ENCODE measurements at places on chromosomes 6 and 20.

GRCh38 chr6:41650120-41650519 is 11.9 kb downstream of the MDFI start:
- peak; percentile 22 for DNase-seq

DNA sequence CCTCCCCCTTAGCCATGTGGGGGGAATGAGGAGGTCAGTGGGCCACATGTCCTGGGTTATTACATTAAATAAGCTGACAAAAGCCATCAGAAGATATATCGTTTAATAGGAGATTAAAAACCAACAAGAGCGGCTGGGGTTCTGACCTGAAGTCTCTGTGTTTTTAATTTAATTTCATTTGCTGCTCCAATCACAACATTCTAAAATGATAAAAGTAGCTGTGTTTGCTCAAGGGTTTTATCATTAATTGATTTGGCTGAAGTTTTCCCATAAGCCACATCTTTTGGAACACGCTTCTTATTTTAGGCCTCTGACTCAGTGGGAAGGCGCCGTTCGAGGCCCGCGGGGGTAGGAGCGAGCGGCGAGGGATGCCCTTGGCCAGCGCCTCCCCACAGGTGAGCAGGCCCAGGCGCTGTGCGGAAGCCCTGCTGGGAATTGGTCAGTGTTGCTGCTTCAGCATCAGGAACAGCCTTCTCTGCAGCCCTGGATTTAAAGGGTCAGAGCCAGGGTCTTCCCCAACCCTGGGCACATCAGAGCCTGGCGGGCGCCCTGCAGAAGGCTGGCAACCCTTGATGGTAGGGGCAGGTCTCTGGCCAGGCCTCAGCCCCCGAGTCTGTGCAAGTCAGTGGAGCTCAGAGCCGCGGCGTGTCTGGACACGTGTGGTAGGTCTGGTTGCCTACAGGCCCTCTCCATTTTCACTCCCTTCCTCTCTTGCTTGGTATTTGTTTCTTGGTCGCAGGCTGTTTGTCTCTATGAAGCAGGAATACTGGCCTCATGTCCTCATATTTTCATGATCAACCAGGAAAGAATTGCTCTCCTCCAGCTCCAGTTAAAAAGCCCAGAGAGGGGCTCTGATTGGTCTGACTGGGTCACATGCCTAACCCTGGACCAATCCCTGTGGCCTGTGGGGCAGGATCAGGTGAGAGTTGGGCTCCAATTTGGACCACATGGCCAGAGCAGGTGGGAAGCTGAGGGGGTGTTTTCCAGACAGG is 30.9 kb upstream of the MLN start:
- DNase-seq, result no peak

GRCh38 chr20:10259166-10259565 is 40.5 kb downstream of the SNAP25 start:
- DNase-seq, result no peak

GRCh38 chr20:44536175-44536574 is 14.3 kb upstream of the SERINC3 start:
- DNase-seq, result no peak

DNA sequence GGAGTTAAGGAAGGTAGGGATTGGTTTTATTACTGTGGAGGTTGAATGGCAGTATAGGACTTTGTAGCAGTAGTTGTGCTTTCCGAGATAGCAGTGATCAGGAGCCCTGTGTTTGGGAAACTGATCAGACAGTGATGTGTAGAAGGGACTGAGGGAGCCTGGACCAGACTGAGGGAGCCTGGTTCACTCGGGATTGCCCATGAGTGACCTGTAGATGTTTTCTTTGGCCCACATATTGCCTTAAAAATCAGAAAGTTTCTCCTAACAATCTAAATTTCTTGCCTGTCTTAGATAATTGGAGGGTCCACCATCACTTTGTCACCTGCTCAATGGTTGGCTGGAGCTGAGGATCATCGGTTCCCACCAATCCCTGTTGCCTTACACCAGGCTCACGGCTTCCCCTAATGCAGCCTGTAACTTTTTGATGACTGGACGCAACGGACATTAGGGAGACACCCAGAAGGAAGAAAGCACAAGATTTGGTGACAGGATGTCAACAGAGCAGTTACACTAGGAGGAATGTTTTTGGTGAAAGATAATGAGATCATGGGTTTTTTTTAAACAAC is 1.1 kb downstream of the CDS2 start:
- no peak for DNase-seq

DNA sequence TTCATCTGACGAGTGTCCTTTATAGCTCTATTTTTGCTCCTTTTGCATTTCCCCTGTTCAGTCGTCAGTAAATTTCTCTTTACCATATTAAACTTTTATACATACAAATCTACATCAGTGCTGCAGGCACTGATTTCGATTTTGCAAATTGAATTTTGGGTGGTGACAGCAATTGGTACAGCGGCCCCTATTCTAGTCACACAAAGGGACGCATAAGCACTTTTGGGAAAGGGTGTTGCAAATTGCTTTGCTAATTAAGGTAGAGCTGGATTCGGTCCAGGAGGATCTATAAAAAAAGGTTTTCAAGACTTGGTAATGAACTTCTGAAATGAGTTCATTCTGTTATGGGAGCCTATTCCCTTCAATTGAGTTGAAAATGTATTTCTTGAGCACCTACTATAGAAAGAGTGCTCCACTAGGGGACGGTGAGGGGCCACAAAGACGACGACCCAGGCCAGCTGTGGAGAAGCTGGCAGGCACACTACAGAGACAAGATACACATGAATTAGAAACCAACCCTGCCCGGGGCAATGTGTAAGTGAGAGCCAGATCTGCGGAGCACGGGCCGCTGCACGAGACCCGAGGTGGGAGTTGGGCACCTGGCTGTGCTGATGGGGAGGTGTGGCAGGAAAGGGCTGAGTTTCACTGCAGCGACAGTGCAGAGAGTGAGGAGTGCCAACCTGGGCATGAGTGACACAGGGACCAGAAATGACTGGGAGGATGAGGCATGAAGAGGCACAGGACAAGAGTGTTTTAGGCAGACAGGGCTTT is 5.4 kb downstream of the UQCC2 start:
- no peak for DNase-seq

GRCh38 chr6:147867433-147868226 is 359.1 kb downstream of the SAMD5 start:
- DNase-seq, result no peak

- no peak for DNase-seq
Measured at GRCh38 chr20:8152847-8153246, 20.8 kb downstream of the PLCB1 start.

GRCh38 chr6:33430991-33431879 is 11.4 kb downstream of the SYNGAP1 start:
- DNase-seq, result peak; percentile 81

DNA sequence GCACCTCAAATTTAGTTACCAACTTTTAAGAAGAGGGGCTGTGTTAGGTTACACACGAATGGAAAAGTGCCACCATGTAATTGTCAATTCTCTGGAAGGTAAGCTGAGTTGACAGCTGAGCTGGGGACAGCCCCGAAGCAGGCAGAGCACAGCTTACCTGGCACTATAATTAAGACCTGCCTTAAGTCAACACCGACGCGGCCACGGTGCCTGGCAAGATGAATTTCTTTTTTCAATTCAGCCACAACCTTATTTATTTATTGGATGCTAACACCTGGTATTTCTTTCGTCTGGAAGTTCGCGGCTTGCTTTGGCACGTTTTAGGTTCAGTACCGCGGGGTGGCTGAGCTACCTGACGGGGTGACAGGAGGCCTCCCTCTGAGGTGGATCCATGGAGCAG is 40.6 kb upstream of the NFATC2 start:
- DNase-seq, result no peak

GRCh38 chr6:106973018-106973835 is 1.3 kb downstream of the CD24 start:
- peak; percentile 58 for DNase-seq

GRCh38 chr6:14622085-14622484 is 504.5 kb downstream of the CD83 start:
- DNase-seq, result no peak

DNA sequence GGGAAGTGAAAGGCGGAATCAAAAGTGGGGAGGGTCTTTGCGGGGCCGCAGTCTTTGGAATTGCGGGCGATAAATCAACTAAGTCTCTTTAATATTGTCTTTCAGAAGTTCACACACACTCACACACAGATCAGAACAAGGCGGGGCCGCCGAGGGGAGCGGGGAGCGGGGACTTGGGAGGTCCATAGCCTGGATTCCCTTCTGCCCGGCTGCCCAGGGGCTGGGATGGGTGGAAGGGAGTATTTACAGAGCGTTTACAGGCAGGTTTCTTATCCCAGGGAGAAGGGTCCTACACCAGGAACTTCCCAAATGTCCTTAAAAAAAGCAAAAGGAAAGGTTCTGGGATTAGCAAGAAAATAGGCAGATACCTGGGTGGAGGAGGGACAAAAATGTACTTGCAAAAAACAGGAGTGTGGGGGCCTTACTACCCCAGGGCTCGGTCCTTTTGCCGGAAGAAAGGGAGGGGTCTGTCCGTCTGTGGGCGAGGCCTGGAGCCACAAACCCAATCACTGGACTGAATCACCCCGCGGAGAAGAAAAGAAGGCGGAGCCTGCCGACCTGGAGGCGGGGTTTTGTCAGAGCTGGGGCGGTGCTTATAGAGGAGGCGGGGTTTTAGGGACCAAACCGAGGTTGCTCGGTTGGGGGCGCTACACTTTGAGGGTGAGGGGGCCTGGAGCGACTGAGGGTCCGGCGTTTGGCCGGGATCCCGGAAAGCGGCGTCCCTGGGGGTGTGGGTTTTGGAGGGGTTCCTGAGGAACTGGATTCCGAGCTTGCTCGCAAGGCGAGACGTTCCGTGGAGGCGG is 3.2 kb downstream of the PRRT1 start:
- peak; percentile 77 for DNase-seq

GRCh38 chr6:35810971-35811698 is 6.0 kb downstream of the LHFPL5 start:
- no peak for DNase-seq

- peak; percentile 65 for DNase-seq
Measured at GRCh38 chr6:26241033-26241895, 123.7 kb upstream of the BTN3A2 start.

GRCh38 chr20:59400708-59401107 is 100.3 kb downstream of the EDN3 start:
- DNase-seq, result no peak

DNA sequence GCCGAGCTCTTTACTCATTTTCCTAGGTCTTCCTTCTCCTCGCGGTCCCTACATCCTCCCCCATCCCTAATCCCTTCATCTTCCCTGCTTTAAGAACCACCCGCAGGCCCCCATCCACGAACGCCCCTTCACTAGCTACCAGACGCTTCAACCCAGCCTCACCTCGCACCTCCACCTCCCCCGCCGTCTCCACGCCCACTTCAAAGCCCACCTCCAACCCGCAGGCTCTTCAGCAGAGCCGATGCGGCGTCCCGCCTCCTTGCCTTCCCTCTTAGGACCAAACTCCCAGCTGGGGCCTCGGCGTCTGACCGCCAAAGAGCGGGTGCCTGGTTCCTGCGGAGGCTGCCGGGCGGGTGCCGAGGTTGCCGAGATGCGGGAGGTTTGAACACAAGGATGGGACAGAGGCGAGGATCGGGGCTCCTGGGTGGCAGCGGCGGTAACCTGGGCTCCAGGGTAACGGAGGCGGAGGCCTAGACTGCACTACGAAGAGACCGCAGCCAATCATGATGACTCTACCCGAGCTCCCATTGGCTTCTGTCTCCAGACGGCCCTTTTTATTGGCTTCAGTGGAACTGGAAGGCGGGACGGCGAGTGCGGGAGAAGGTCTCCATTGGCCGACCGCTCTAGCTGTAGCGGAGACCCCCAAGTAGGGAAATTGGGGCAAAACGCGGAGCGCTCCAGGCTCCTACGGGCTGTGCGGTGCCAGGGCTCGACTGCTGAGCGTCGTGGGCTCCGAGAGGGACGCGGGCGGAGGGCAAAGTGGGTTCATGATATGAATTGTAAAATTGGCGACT is at the start of gene LCA5:
LCA5 (minus strand) TSS at position 477 of the 794 bp plus-strand sequence. CDS start 18,536 bp downstream, outside the sequence.
- DNase-seq, result peak; percentile 93

DNA sequence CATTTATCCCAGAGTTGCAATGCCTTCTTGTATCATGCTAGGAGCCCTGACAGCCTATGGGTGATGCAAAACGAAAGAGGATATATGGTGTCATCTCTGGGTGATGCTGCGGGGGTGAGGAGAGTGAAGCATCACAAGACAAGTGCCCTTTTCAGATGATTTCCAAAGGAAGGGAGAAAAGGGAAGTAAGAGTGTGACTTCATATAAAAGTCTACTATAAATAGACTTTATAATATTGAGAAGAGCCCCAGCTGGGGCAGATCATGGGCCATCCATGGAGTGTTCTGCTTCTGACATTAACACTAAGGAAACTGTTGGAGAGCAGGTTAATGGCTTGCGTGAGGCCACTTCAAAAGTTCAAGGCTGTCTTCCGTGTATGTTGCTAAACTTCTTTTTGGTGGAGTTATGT is 4.4 kb downstream of the CD83 start:
- no peak for DNase-seq

DNA sequence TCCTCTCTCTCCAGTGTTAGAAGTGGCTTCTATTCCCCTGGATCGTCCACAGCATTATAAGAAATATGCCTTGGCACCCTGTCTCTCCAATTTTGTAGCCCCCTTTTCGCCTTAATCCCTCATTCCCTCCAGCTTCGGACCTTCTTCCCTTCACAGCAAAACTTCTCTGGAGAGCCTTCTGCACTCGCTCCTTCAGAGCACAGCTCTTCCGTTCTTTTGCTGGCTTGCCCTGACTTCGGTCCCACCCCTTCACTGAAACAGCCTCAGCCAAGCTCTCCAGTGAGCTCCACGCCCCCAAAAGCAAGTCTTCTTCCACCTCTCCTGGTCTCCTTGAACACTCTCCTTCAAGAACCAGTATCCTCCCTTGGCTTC is 134.7 kb upstream of the RNF24 start:
- no peak for DNase-seq

DNA sequence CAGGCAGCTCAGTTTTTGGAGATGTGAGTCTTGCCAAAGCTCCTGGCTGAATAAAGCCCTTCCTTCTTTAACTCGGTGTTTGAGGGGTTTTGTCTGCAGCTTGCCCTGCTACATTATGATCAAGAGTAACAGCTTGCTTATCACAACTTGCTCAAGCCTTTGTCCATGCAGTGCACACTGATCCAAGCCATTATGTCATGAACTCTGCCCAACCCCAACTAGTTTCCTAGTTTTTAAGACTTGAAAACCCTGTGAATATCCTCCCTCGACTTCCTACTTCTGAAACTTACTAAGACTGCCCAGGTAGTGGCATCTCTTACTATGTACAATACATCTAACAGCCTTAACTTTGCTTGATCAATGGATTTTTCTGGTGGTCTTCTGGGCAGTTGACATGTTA is 50.3 kb upstream of the ADGRF4 start:
- no peak for DNase-seq
